GM18507 (cell line): ENCODE measurements at places on chromosomes 3 and 15.

- DNase-seq, result peak; percentile 2
Measured at GRCh38 chr3:131795390-131796090, 239.3 kb downstream of the CPNE4 start.

DNA sequence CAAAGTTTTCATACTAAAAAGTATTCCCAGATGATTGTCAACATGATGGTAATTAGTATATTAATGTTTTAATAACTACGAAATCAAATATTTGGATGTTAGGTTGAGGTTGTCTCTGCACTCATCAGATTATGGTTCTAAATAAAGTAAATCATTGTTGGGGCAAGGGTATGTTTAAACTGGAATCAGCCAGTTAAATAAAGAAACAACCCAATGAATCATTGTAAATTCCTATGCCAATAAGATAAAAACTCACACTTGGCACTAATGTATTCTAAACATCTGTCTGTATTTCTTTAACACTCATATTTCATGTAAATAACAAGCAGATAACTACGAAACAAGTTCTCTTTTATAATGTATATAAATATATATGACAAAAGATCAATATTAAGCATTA, 92.7 kb downstream of the PEAK1 start:
- no peak for DNase-seq

DNA sequence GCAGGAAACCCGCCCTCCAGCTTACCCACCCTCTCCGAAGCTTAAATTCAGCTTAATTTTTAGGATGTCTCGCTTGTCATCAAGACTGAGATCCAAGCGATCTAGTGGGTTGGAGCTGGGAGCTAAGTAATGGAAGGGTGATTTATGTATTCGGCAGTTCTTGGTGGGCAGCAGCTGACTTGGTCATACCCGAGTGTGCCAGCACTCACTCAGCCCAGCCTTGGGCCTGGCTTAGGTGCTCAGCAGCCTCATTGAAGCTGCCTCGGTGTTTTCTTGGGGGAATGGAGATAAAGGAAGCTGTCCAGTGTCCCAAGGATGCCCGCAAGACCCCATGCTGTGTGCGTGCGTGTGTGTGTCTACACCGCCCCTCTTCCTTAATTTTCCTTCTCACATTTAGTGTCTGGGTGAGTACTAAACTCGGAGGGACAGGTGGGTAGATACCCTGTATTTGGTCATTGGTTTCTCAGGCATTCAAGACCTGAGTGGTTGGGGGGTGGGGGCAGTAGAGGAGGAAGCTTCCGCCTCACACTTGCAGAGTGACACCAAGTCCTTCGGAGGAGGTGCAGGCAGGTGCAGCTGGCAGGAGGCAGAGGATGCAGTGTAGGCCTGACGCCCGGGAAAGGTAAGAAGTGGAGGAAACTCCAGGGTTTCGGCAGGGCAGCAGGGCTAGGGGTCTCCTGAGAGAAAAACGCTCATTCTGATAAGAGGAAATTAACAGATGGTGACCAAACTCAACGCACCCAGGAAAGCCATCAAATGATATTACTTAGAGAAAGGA, 92.8 kb downstream of the PCSK6 start:
- no peak for DNase-seq

GRCh38 chr3:14680716-14681115, 5.8 kb downstream of the C3orf20 start:
- DNase-seq, result no peak

DNA sequence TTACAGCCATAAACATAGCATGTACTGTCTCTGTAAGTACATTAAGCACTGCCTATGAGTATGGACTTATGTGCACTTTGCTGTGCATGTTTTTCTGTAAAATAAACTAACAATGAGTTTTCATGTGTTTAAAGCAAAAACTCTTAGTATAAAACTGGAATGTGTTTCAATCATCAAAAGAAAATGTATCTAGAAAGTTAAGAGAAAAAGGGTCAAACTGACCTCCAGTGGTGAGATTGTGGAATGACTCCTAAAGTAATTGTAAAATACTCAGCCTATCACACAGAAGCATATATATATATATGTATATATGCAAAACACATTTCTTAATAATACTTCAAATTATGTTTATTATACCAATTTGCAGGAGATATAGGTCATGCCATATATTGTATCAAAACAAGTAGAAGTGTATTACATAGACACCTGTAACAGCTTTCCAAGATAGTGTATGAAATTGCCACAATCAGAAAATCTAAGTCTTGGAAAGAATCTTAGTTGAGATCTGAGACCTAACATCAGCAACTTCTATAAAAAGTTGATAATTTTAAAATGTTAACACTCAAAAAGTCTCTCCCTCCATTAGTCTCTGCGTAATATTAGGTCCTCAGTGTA, 199.6 kb downstream of the FMN1 start:
- no peak for DNase-seq

- no peak for DNase-seq
Measured at GRCh38 chr15:33699145-33699544, 269.2 kb upstream of the CHRM5 start.

- peak; percentile 73 for DNase-seq
Measured at GRCh38 chr3:50192689-50193141, 1.3 kb downstream of the GNAT1 start.

DNA sequence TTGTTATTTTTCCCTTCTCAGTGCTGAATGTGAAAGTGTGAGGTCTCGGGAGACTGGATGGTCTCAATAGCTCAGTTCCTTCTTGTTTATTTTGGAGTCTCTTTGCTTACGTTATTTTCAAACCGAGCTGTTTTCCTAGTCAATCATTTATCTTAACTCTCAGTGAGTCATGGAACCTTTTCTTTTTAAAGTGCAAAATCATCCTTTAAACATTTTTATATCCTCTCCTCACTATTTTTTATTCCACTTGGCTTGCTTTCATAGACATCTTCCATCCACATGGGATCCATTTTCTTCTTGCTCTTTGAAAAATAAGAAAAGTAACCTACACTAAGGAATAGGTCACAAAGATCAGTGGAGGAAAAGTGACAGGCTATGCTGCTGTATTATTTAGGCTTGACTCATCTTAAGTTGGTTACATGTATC, 497.8 kb downstream of the NAALADL2 start:
- DNase-seq, result no peak
